ENCODE measurements at places on chromosomes 3 and 15.

DNA sequence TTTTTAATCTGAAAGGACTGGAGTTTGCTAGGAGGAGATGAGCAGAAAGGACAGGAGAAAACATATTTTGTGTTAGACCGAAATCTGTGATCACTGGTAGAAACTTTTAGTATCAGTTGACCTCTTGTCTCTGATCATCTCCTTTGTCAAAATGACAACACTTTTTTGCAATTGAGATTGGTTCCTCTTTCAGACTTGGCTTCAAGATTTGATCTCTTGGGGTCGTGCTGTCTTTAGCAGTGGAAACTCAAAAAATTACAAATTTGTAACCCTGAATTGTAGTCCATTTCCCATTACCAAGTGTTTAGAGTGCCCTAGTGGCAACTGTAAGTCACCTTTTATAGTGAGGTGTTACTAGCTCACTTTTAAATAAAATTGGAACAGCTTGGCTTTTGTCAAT is 107.4 kb downstream of the KLHL25 start:
- no peak for DNase-seq

- DNase-seq = no peak
These were observed 1.9 kb downstream of the CCDC12 start for GRCh38 chr3:46974421-46975171.

GRCh38 chr3:53694046-53694445 is 152.2 kb downstream of the CHDH start:
- DNase-seq = no peak

DNA sequence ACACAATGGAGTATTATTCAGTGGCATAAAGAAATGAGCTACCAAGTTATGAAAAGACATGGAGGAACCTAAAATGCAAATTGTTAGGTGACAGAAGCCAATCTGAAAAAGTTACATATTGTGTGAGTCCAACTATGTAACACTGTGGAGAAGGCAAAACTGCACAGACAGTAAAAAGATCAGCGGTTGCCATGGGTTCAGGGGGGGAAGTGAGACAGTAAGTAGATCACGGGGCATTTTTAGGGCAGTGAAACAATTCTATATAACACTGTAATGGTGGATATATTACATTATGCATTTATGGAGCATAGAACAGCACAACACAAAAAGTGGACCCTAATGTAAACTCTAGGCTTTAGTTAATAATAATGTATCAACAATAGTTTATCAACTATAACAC is 17.6 kb downstream of the CBLB start:
- DNase-seq = no peak
